NCI-H1436 treated with DMSO at 0.1 percent for 48 hours (cell line): ENCODE measurements at places on chromosomes 3 and 15.

DNA sequence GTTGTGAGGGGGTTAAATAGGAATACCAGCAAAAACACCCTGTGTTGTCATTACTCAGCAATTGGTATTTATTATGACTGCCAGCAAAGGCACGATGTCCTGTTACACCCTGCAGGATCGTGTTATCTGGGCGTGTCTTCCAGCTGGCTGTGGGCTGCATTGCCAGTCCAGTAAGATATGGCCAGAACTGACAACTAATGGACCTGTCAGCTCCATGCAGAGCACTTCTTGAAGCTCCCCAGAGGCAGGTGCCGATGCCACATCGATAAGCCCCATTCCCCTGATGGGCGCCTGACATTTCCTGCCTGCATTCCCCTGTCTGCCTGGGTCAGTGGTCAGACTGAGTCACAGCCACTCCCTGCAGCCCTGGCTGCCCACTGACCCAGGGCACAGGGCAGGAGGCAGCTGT lies 79.7 kb upstream of the RASGRF1 start:
- DNase-seq, result no peak

- no peak for DNase-seq
These were observed 60.4 kb downstream of the GTF2E1 start for GRCh38 chr3:120802916-120803315.

- no peak for DNase-seq
These were observed 115.8 kb downstream of the LRIG1 start for GRCh38 chr3:66385066-66385465.

DNA sequence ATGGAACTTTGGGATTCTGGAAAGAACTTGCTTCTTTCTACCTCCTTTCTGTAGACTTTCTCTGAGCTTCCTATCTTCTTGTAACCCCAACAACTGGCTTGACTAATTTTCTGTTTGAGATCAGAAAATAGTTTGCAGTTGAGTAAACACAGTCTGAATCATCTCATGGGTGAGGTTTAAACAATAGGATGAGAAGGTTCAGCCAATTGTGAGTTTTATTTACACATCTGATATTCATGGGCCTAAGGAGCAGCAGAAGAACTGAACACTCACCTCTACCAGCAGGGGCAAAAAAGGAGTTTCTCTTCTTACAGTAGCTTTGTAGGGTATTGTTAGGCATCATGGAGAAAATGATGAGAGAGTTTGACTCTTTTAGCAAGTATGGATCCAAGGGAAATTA lies 54.2 kb downstream of the DTWD1 start:
- DNase-seq, result no peak

DNA sequence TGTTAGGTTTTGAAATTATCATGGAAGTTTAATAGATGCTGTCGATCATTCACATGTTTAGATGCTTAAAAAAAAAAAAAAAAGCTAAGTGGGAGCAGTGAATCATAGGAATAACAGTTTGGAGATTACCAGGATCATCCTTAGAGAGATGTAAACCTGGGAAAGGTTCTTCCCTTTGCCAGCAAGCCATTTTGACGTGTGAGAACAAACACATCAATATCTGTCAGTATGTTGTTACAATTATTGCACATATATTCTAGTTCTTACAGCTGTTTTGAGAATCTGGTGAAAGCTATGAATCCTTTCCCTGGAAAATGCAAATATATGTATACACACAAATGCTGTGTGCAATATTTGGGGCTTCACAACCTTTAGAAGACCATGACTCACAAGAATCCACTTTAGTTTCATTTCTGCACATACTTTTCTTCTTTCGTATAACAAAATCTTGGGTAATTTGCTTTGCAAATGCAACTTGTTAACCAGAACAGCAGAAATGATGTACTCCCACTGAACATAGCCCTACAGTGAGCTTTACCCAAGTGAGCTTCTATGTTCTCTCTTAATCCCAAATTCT lies 12.0 kb downstream of the NFKBIZ start:
- no peak for DNase-seq

- DNase-seq, result no peak
These were observed 354.3 kb upstream of the TRIM42 start for GRCh38 chr3:140323561-140323960.

GRCh38 chr3:38586546-38587520 lies 62.7 kb downstream of the SCN5A start:
- no peak for DNase-seq

DNA sequence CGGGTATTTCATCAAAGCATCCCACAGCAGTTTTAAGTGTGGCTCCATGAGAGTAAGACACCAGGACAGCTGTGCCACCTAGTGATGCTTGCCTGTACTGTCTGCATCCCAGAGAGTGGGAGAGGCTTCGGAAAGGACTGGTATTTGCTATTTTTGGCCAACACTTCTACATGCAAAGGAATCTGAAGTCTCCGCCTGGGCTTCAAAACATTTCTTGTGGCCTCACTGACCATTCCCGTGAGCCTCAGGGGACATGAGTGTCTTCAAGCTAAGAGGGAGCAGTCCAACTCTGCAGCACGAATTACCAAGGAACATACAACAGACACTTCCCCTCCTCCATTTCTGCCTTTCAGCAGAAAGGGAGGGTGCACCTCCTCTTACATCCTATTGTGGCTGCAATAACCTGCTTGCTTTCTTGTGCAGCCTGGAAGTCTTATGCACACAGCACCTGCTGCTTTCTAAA lies 177.5 kb downstream of the RORA start:
- DNase-seq, result no peak

- no peak for DNase-seq
These were observed 3.0 kb upstream of the HDGFL3 start for GRCh38 chr15:83210619-83211018.

GRCh38 chr15:58864602-58865424 lies 68.7 kb downstream of the SLTM start:
- DNase-seq, result no peak

DNA sequence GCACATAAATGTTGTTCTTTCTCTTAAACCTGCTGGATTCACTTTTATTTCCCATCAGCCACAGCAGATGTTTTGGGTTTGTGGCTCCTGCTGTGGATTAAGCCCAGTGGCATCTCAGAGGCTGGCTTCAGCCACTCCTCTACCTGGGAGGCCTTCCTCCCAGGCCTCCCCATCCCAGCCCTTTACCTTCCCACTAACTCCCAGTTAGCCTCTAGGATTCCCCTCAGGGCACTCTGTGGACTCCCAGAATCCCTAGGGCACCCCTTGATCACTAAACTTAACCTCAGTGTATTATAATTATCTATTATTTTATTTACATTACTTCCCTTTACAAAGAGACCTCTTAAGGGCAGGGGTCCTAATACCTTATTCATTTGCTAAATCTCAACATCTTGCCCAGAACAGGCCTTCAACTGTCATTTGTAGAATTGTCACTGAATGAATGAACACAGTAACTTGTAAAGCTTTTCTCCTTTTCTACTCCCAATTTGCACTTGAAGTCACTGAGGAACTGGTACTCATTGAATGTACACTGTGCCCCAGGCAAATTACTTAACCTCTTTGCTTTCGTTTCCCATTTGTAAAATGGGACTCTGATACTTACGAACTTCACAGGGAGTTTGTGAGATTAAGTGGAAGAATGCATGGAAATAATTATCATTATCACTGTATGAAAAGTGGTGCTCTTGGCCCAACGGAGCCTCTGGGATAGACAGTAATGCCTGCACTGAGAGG lies 8.3 kb downstream of the CCDC13 start:
- no peak for DNase-seq

GRCh38 chr3:123075359-123075758 lies 8.5 kb downstream of the PDIA5 start:
- DNase-seq, result no peak

DNA sequence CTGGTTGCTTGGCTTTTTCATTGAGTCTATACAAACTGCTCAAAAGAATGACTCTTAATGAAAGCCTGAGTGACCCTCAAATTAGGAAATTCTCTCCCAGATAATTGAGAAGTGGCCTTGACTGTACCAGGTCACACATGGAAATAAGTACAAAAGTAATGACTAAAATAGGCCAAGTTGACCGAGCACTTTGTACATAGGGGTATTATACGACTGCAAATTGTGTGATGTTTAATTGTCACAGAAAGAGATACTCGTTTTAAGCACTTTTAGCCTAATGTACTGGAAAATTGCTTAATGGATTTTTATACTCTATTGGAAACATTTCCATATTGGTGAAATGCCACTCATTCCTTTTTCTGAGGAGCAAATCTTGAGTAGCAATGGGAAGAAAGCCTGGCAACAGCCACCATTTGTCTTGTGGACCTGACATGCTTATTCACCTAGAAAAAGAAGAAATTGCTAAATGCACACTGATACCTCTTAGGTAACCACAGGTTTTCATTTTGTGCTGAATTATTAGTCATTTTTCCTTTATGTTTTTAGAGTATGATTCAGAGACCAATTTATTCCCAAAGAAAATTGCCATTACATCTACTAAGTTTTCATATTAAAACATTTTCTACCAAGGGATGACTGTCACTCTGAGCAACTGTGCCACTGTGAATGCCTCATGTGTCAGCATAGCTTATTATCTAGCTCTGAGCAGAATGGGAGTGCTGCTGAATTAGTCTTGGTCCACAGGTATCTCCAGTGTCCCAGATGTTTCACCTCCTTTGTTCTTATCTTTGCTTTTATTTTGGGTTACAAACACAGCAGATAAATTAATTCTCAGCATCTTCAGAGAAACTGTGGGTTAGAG lies 8.9 kb upstream of the PXK start:
- DNase-seq, result no peak

DNA sequence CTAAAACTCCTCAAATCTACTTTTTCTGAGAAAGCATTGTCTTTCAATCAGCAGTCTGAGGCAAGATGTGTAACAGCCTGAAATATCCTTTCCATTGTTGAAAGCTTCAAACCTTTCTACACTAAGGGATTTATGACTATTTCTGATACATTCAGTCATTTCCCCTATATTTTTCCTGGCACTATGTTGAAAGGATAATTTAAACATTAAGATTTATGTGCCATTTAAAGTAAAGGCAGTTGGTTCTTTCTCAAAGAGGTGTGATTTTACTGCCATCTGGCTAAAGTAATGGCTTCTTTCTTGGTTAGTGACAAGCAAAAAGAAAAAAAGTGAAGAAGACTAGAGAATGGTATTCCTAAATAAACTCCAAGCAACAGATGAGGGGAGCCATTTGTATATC lies 249.6 kb upstream of the COL8A1 start:
- DNase-seq, result no peak

DNA sequence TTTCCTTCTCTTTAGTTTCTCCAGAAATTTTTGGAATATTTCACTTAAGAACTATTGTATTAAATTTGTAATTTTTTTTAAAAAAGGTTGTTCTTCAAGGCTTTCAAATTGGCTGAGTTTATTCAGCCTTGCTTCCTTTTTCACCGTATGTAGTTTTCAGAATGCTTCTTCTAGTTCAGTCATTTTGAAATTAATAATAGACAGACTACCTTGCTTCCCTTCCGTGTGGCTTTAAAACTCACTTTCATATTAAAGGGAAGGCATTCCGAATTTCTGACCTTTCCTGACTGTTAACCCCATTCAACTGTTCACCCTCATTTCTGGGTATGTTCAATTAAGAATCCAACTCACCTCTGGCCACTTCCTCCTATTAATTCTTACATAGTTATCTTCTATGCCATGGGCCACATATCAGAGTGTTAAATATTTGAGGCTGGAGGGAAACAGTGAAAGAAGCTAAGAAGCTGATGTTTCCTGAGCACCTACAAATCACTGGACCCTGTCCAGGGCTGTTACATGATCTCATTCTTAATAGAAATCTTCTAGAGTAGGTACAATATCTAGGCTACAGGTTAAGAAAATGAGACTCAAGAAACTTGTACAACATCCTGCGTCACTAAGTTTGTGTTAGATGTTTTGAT lies 237.5 kb downstream of the P3H2 start:
- no peak for DNase-seq

DNA sequence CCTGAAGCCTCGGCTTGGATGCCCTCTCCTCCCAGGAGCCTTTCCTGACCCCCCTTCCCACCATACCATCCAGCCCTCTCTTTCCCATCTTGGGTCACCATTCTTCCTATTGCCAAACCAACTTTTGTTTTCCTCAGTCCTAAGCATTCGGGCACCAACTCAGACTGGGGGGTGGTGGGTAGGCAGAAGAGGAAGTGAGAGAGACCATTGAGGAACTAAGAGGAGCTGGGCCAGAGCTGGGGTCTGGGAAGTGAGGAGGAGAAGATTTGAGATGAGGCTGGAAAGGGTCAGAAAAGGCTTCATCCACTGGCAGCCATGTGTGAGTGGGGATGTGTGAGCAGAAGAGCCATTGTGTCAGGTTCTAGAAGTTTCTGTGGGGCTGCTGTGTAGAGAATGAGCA lies 37.7 kb downstream of the TKT start:
- no peak for DNase-seq

DNA sequence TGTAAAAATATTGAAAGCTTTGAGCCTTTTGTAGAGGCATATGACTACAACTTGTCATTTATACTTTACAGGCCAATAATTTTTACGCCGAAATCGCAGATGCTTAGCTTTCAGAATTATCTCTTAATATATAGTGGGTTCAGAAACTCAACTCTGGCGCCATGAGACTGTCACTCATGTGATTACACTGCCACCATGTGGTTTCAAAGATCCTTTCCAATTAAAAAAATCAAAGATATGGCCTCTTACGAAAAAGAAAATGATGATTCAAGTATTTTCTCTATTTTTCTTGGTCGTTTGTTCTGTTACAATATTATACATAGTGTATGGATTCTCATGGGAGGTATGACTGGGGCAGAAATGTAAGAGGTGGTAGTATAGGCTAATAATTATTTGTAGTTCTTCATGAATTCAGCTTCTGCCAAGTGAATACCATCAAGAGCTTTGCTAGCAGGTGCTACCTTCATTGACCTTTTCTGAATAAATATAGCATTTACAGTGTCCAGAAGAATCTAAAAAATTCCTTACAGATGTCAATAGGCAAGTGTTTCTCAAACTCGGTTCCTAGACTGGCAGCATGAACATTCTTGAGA lies 751.7 kb upstream of the GOLIM4 start:
- DNase-seq, result no peak

GRCh38 chr15:80459818-80460217 lies 55.6 kb downstream of the ARNT2 start:
- no peak for DNase-seq

- DNase-seq, result no peak
These were observed 308.6 kb upstream of the ATP11B start for GRCh38 chr3:182484682-182485081.
